ENCODE measurements at places on chromosomes 2 and 18. TPM values are rescaled to one million over a fixed set of nuclear protein-coding genes. Genes with fewer than 3 reads are reported as not detected.

SRD5A2 gene
- not detected for total RNA-seq

- no peaks in the 10 kb centered on the region for H3K27me3 ChIP-seq
- H3K36me3 ChIP-seq: no peaks in the 10 kb centered on the region
- no peaks in the 10 kb centered on the region for H3K4me1 ChIP-seq
- no peak for DNase-seq
Measured at GRCh38 chr2:148529745-148530144, 114.8 kb upstream of the EPC2 start.

GPC1 gene
- 75.7 TPM for total RNA-seq

KIDINS220 gene
- 61.7 TPM for total RNA-seq

CD8B2 gene
- total RNA-seq: not detected

GRCh38 chr2:88697370-88698026 is 6.0 kb downstream of the RPIA start:
- no peak for DNase-seq
- no peaks in the 10 kb centered on the region for H3K27me3 ChIP-seq
- H3K36me3 ChIP-seq: no peaks in the 10 kb centered on the region
- H3K4me3 ChIP-seq: no peak overlapping the region
- no peak overlapping the region for H3K27ac ChIP-seq

LINC00305 gene
- not detected for total RNA-seq

- H3K27ac ChIP-seq: no peak overlapping the region
- no peaks in the 10 kb centered on the region for H3K4me1 ChIP-seq
- no peak for DNase-seq
- no peak overlapping the region for H3K4me3 ChIP-seq
Measured at GRCh38 chr2:45330637-45331409, 280.2 kb downstream of the SRBD1 start.

DNA sequence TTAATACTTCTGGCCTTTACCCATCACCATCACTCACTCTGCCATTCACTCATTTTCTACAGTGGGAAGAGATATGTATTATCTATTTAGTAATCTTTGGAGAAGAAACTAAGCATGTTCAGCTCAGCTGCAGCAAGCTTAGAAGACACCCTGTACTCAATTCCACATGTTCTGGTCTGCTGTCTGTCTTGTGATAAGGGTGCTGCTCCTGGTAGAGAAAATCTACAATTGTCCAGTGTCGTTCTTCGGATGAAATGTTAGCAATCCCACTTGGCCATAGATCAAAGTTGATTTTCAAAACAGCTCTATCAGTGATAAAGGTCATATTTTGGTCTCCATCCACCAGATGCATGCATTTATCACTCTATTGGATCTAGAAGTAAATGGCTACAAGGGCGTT is 337.1 kb downstream of the LRRTM4 start:
- H3K4me3 ChIP-seq: no peak overlapping the region
- no peaks in the 10 kb centered on the region for H3K4me1 ChIP-seq
- H3K27ac ChIP-seq: no peak overlapping the region

DNA sequence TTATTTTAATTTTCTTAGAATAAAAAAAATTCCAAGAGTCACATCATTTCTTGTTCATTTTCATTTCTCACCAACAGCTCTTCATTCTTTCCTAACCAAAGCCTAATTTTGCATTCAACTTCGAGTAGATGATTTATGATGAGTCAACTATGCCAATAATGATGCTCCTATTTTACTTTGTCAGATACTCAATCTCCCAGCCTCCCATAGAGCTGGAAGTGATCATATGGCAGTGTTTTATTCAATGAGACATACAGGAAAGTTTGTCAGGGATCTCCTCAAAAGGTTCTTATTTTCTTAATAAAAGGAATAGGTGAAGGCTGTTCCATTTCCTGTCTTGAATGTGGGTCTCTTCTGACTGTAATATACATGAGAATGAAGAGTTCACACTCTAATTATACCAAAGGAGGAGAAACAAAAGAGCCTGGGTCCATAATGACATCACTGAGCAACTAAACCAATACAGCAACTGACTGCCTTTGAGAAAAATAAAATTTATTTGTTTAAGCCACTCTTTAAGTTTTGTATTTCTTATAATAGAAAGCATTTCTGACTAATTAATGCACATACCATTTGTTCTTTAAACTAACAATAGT is 231.2 kb upstream of the CYP26B1 start:
- no peak for DNase-seq
- H3K4me3 ChIP-seq: no peak overlapping the region

GRCh38 chr2:241011751-241012510 is 13.5 kb downstream of the SNED1 start:
- no peak overlapping the region for H3K4me3 ChIP-seq
- no peaks in the 10 kb centered on the region for H3K27me3 ChIP-seq
- no peaks in the 10 kb centered on the region for H3K36me3 ChIP-seq
- peaks cover 19% of the 10 kb centered on the region for H3K4me1 ChIP-seq
- H3K27ac ChIP-seq: no peak overlapping the region

GRCh38 chr2:240418311-240418710 is 17.2 kb upstream of the GPC1 start:
- H3K36me3 ChIP-seq: no peaks in the 10 kb centered on the region
- H3K27me3 ChIP-seq: no peaks in the 10 kb centered on the region
- no peak overlapping the region for H3K27ac ChIP-seq
- no peaks in the 10 kb centered on the region for H3K4me1 ChIP-seq
- H3K4me3 ChIP-seq: no peak overlapping the region

- no peaks in the 10 kb centered on the region for H3K36me3 ChIP-seq
- peaks cover 8% of the 10 kb centered on the region for H3K4me1 ChIP-seq
- no peak overlapping the region for H3K4me3 ChIP-seq
- DNase-seq: no peak
Measured at GRCh38 chr18:35045806-35046205, 4.6 kb downstream of the MAPRE2 start.

ANKRD36C gene
- total RNA-seq: 35.0 TPM

HNRNPA3 gene
- 216 TPM for total RNA-seq

RANBP2 gene
- total RNA-seq: 67.4 TPM

- no peaks in the 10 kb centered on the region for H3K36me3 ChIP-seq
- peaks cover 5% of the 10 kb centered on the region for H3K4me1 ChIP-seq
- no peak overlapping the region for H3K27ac ChIP-seq
- DNase-seq: peak; percentile 14
- no peak overlapping the region for H3K4me3 ChIP-seq
- H3K27me3 ChIP-seq: no peaks in the 10 kb centered on the region
Measured at GRCh38 chr2:231664727-231665126, 43.6 kb upstream of the PTMA start.

DNA sequence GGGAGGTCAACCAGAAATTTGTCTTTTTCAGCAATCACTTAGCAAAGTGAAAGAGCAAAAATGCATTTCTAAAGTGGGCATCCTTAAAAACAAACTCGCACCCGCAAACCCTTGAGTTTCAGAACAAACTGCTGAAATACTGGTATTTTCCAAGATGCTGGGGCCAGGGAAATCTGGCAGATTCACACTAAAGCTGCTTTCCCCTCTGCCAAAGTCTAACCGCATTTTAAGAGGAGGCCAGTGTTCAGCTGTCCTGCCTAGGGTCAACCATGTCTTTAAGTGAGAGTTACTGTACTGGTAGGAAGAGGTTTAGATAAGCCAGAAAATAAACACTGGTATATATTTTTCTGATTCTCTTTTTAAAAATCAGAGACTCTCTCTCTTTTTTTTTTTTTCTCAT is 55.9 kb downstream of the ACVR1 start:
- no peak for DNase-seq
- peaks cover 6% of the 10 kb centered on the region for H3K4me1 ChIP-seq
- H3K27me3 ChIP-seq: no peaks in the 10 kb centered on the region
- no peak overlapping the region for H3K4me3 ChIP-seq
- no peaks in the 10 kb centered on the region for H3K36me3 ChIP-seq
- H3K27ac ChIP-seq: peak overlapping the region; percentile 42

DNA sequence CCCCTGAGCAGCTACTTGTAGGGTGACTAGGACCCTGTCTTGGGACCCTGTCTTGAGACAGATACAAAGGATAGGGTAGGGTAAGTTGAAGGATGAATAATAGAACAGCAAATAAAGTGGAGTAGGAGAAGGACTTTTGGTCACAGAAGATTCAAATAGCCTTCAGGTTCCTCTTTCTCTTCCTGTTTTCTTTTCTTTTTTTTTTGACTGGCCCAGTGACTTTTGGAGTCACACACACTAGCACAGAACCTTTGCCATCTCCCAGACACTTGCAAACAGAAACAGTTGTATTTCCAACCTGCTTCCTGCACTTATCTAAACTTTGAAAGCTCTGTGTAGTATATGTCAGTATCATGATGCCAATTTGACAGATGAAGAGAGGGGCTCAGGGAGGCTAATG is 108.2 kb downstream of the TDRD15 start:
- no peaks in the 10 kb centered on the region for H3K36me3 ChIP-seq
- no peaks in the 10 kb centered on the region for H3K4me1 ChIP-seq
- H3K4me3 ChIP-seq: no peak overlapping the region
- DNase-seq: no peak
- no peak overlapping the region for H3K27ac ChIP-seq
- H3K27me3 ChIP-seq: no peaks in the 10 kb centered on the region

DNA sequence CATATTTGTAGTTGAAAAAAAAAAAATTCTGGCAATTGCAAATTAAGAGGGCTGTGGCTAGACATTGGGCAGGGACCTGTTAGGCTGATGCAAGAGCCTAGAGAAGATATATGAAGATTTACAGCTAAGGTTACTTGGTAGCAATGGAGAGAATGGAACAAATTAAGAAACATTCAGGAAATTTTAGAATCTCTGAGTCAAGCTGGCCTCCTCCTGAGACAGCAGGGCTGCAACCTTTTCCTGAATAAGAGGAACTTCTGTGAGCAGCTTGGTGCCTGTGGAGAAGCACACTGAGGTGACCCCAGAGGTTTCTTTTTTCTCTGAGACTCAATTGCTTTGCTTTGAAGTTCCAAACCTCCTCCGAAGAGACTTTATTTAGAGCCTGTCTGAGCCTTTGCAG is 118.6 kb upstream of the LRATD1 start:
- no peak overlapping the region for H3K27ac ChIP-seq
- DNase-seq: no peak
- no peaks in the 10 kb centered on the region for H3K27me3 ChIP-seq
- no peaks in the 10 kb centered on the region for H3K4me1 ChIP-seq
- no peaks in the 10 kb centered on the region for H3K36me3 ChIP-seq
- no peak overlapping the region for H3K4me3 ChIP-seq

DNA sequence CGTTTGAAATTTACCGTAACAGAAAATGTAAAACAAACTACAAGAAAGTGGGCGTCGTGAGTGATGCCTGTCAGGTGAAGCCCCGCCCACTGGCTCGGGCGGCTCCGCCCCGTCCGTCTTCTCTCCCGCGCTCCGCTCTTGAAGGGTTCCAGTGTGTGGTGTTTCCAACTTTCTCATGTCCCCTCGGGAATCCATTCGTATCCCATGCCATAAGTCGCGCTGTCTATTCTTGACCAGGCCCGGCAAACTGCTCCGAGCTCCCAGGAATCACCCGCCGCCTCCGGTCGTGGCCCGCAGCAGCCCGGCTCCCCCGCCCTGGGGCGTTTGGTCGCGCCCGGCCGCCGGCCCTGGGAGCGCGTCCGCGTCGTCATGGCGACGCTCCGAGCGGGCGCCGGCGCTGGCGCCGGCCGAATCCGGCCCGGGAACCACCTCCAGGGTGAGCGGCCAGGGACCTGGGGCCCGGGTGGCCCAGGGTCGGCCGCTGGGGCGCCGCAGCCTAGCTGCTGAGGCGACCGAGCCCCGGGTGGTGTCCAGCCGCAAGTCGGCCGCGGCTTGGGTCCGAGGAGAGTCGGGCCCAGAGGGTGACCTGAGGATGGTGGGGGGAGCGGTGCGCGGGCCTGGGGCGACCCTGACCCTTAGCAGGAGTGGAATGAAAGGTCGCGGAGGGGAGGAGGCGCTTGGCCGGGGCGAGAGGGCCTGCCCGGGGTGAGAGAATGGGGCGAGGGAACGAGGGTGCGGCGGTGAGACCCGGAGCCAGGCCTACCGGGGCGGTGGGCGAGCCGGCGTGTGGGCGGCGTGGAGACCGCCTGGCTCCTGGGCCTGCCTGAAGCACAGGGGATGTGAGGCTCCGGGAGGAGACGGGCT is at the start of gene CFAP221:
CFAP221 (plus strand) TSS at position 375 of the 864 bp plus-strand sequence. CDS start 1,683 bp downstream, outside the sequence.
- H3K27ac ChIP-seq: no peak within 1 kb of the TSS
- peak; percentile 78 for DNase-seq
- no peaks in the 10 kb centered on the region for H3K36me3 ChIP-seq

SLC9A4 gene
- total RNA-seq: not detected

PSD4 gene
- 6.4 TPM for total RNA-seq

Measured in ovary (tissue), 10 donors.